ENCODE measurements at places on chromosomes 5 and 9.

DNA sequence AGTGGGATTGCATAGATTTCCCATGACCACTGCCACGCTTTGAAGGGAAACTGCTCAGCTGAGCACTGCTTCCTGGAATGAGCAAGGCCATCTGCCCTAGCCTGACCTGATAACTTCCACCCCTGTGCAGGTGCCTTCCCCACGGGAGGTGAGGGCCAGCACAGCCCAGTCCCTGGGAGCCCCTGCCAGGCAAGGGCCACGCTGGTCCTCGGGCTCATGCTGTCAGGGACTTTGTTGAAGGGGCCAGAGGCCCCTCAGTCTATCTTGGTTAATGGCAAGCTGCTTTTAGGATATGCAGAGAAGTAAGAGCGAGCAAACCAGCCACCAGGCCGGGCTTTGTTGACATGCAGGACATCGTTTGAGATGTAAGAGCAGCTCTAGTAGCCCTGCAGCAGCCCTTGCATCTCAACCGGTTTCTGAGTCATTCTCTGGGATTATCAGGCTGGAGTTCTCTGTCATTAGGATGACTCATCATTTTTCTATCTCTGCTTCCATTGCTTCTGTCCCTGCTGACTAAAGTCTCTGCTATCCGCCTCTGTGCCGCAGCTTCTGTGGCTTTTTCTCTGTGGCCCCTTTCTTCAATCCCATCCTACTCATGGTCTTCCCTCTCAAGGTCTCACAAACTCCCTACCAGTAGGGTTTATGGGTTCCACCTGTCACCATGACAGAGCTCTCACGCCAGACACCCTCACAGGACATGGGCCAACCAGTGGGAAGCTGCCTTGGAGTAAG is 30.6 kb upstream of the IQGAP2 start:
- peak; percentile 83 for DNase-seq

DNA sequence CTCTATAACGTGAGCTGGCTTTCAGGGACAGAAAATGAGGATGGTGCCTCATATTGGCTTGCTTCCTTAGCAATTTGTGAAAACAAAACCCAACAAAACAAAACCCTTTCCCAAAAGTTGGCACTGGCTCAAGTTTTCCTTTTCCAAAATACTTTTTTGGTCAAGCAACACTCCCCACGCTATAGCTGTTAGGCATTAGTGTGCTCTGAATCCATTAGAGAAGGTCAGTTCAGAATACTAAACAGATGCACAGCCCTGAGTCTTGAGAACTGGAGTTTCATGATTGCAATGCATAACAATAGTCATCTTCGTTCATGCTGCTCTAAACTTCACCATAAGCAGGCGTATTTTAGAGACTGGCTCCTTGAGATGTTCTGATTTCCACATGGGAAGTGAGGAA is 172.0 kb upstream of the KLF9 start:
- DNase-seq = peak; percentile 51

- DNase-seq = no peak
These were observed 82.6 kb downstream of the GLDC start for GRCh38 chr9:6562871-6563430.

GRCh38 chr5:90866333-90866732 is 307.7 kb downstream of the ADGRV1 start:
- peak; percentile 32 for DNase-seq

DNA sequence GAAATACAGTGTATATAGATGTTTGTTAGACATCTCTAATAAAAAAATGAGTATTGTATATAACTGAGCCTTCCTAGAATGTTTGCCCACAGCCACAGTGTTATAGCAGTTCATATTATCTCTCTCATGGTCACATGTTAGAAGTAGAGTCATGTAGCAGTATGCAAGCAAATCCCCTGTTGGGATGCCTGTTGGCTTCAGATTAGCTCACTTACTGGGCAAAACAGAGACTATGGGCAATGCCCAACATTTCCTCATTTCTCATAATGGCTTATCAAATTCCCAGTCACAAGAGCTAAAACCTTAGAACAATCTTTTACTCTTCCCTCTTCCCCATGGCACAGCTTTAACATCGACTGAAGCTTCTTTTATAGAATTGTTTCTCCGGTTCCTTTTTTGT is 27.0 kb upstream of the PDCD1LG2 start:
- no peak for DNase-seq

DNA sequence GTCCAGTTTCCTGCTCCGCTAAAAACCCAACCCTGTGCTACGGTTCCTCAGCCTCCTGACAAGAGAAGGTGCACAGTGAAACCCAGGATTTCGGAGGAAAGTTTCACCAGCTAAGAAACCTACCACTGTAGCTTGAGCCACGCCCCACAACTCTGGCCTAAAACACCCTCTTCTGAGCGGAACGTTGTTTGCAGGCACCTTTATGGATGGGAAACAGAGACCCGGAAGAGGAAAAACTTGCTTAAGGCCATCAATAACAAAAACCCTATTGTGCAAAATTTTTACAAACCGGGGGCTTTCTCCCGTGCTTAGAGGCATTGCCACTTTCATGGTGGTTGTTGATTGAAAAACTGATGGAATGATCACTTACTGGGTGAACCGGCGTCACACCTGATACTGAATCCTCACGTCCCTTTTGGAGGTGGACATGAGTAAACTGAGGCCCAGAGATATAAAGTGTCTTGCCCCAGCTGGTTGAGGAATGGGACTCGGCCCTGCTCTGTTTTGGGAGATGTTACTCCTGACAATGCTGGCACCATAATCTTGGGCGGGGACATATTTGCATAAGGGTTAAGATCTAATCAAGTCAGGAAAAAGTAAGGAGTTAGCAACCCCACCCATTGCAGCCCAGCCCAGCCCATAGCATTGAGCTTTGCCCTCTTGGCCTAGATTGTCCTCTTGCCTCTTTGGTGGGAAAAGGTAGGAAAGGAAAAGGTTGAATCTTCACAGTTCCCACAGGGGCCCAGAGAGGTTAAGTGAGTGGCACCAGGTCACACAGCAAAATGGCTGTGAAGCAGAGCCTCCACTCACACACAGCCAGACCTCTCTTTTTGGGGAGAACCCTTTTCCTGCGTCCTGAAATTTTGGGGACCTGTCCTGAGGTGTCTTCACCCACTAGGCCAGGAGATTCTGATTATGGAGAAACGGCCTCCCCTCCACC is 23.2 kb upstream of the PTGS1 start:
- DNase-seq = peak; percentile 33

DNA sequence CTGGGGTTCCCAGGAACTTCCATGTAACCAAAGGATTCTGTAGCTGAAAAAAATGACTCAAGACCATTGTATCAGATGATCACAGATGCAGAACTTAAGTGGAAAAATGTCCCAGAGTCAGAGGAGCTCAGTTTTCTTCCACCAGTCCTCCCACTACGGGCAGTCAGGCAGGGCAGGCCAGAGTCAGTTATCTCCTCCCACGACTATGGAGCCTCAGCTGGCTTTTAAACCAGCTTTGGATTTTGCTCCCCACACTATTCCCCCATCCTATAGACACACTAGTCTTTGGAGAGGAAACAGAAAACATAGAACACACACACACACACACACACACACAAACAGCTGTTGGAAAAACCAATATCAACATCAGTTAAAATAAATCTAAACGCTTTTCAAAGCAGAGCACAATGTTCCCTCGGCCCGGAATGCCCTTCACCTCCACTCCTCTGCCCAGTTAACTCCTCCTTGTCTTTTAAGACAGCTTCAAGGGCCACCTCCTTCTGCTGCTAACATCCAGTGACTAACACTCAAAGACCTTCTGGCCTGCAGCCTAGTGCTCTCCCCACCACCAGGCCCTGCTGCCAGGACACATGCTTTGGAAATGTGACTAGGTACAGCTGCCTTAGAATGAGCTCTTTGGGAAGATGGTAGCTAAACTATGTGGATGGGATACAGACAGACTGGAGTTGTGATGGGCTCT is 56.8 kb downstream of the NIPAL4 start:
- peak; percentile 95 for DNase-seq

DNA sequence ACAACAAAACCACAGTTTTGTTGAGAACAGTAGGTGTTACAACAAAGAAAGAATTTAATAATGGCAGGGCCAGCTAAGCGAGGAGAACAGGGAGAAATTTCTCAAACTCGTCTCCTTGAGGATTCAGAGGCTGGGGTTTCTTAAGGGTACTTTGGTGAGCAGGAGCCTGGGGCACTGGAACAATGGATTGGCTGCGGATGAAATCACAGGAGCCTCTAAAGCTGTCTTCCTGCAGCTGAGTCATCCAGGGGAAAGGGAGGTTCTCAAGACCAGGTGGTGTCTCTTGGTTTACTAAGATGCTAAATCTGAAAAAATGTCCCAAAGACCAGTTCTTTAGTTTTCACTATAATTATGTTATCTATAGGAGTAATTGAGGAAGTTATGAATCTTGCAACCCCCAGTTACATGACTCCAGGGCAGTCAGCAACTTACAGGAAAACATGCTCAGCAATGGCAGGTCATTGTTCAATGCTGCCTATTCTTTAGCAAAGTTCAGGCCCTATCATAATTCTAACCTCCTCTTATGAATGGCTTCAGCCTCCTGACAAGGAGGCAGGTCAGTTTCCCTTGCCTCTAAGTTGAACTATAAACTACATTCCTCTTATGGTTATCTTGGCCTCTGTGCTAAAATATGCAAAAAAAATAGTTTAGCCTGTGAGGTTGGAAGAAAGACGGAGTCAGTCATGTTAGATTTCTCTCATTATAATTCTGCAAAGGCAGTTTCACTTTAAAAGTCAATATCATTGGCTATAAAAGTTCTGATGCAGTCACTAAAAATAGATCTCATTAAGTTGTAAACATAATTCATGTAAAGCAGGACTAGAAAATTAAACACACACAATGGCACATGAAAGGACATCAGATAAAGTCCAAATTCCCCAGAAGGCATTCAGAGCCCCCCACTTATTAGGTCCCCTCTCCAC is 63.3 kb upstream of the CKS2 start:
- DNase-seq = no peak

GRCh38 chr5:100406640-100407039 is 128.5 kb upstream of the FAM174A start:
- DNase-seq = no peak

DNA sequence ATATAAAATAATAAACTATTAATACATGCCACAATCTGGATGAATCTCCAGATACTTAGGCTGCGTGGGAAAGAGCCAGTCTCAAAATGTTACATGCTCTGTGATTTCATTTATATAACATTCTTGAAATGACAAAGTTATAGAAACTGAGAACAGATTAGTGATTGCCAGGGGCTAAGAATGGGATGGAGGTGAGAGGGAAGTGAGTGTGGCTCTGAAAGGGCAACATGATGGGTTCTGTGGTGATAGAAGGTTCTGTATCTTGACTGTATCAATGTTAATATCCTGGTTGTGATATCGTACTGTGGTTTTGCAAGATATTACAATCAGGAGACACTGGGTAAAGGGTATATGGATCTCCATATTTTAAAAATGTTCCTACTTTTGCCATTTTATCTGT is 50.7 kb downstream of the SPEF2 start:
- no peak for DNase-seq

DNA sequence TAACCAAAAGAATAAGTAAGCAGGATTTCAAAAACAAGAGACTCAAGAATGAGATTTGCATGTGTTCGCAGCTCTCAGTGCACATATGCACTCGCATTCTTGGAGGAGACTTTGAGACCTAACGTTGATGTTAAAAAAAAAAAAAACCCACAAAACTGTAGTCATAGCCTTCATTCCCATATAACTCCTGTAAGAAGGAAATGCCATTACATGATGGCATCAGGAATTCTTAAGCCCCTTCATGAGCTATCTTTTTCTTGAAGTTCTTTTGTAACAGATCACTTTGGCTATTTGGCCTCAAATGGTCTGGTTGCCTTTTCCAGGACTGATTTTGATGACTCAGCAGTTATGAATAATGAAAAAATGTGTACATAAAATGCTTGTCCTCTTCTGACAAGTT is 113.8 kb downstream of the ALDH1A1 start:
- DNase-seq = peak; percentile 25

DNA sequence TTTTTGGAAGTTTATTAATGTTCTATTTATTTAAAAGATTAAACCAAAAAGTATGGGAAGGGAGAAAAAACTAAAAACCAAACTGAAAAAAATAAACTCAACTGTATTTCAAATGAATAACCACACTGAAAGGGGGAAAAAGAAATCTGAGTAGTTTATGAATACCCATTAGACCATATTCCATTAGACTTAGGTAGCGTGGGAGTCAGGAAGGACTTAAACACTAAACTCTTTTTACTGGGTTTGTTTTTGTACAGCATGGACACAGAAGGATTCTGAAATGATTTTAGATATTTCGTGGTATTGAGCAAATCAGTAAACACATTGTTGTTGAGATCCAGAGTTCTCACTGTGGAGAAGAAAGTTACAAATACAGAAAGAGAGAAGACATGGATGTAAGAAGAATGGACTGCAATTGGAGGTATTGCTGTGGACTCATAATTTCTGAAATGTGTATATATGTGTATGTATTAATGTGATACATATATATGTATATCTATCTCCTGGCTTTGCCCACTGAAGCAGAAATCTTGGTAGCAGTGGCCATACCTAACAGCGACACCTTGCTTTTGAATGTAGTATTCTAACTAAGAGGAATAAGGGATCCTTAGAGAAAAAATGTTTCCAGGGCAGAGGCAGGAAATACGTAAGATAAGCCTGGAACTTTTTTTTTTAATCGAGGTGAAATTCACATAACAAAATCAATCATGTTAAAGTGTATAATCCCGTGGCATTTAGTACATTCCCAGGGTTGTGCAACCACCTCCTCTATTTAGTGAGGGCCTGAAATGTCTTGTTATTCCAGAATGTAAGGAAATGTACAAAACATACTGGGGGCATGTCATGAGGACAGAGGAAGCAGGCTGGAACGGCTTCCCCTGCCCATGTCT is 228.8 kb downstream of the SMARCA2 start:
- no peak for DNase-seq

DNA sequence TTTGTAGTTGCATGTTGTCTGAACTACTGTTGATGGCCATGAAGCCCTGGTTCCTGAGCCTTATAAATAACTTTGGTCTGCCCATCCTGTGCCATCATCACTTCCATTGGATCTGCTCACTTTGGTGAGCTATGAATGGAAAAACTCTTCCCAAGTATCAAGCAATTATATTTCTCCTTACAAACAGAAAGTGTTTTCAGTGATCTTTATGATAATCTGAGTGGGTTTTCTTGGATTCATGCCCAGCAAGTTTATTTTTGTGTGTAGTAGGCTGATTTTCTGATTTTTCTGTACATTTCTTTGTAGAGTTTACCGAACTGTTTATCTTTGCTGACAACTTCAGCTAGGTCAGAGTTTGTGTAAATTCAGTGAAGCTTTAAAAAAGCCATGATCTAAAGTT is 31.0 kb downstream of the CAMK4 start:
- no peak for DNase-seq

- DNase-seq = no peak
These were observed 420.5 kb downstream of the EBF1 start for GRCh38 chr5:158679221-158679641.

- no peak for DNase-seq
These were observed 158.4 kb upstream of the PIK3R1 start for GRCh38 chr5:68057191-68057590.

- DNase-seq = no peak
These were observed 243.6 kb upstream of the HAPLN1 start for GRCh38 chr5:83964271-83964670.

DNA sequence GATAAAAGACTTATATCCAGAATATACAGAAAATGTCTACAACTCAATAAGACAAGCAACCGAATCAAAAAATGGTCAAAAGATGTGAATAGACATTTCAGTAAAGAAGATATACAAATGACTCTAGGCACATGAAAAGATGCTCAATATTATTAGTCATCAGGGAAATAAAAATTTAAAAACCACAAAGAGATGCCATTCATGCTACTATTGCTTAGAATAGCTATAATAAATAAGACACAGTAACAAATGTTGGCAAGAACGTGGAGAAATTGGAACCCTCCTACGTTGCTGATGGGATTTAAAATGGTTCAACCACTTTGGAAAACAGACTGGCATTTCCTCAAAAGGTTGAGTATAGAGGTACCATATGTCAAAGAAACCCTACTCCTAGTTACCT is 39.8 kb downstream of the POLK start:
- peak; percentile 74 for DNase-seq

Measured in AG10803 (cell line).